ENCODE measurements at places on chromosomes 6 and 20.

- no peak for DNase-seq
Observed at GRCh38 chr6:97621111-97621510, 338.1 kb upstream of the MMS22L start.

DNA sequence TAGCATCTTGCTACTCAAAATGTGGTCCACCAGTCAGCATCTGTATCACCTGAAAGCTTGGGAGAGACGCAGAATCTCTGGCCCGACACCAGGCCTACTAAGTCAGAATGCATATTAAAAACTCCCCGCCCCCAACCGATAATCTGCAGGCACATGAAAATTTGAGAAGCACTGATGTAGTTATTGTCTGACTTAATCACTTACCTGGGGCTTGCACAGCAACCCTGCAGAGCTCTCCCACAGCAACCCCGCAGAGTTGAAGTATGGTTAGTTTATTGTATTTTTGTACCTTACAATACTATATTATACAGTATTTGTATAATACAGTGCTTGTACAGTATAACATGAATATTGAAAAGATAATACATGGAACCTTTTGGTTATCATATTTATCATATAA lies 53.7 kb downstream of the KLHL31 start:
- no peak for DNase-seq

GRCh38 chr6:159359581-159360297 lies 190.5 kb downstream of the FNDC1 start:
- DNase-seq = no peak

DNA sequence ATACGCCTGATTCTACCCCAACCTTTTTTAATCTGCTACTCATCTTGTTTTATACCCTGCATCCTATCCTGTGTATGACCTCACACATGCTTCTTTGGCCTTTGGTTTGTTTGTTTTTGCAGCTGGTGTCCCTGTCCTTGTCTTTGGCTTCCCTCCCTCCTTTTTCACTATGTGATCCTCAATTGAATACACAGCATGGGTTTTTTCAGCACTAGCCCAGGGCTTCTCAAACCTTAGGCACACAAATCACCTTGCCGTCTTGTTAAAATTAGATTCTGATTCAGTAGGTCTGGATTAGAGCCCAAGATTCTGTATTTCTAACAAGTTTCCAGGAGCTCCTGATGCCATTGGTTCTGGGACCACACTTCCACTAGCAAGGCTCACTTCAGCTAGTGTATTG lies 321.5 kb upstream of the MAN1A1 start:
- DNase-seq = no peak

GRCh38 chr6:150490586-150490985 lies 109.1 kb upstream of the PLEKHG1 start:
- DNase-seq = no peak

DNA sequence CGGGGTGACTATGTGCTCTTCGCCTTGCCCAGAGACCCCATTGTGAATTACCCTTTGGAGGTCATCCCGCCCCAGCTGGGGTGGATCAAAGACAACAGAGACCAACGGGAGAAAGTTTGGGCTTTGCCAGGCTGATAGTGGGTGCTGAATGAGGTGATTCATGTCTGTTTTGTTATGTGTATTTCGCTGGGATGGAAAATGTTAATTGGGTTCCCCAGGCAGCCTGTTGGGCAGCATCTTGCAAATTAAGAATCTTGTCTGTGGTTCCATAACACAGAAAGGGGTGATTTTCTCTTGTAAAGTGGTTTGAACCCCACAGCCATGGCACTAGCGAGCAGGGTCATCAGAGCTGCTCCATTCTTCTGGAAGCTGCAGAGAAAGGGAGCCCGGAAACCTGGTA lies 63.1 kb upstream of the UNC93A start:
- DNase-seq = no peak

GRCh38 chr6:122472022-122472340 lies 374 bp upstream of the SERINC1 start:
- no peak for DNase-seq

GRCh38 chr6:33251395-33252012 lies 20.2 kb downstream of the VPS52 start:
- no peak for DNase-seq

DNA sequence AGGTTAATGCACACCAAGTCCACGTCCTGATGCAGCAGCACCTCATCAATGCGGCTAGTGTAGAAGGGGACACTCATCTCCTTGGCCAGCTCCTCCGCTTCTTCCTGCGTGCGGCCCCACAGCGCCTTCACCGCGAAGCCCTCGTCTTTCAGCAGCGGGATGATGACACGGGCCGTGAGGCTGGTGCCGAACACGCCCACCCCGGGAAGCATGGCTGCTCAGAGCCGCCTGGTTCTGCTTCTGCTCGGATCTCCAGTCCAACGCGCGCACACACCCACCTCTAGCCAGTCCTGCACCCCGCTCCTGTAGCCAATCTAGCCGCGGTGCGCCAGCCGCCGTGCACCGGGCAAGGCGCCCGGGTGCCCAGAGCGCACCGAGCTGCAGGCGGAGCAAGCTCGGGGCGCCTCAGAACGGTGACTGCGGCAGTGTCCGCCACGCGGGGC lies 700 bp downstream of the GFOD1 start:
- DNase-seq = peak; percentile 27

DNA sequence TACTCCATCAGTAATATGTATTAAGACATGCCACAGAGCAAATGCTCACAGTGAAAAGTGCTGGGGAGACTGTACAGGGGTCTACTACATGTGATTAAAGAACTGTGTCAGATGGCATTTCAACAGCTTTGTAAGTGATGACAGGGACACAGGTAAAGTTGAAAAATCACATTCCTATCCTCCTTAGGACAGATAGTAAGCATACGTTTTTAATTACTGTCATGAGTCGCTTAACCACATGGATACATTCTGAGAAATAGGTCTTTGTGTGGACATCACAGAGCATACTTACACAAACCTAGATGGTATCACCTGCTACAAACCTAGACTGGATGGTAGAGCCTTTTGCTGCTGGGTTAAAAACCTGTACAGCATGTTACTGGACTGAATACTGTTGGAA lies 645.8 kb upstream of the AGPAT4 start:
- no peak for DNase-seq

DNA sequence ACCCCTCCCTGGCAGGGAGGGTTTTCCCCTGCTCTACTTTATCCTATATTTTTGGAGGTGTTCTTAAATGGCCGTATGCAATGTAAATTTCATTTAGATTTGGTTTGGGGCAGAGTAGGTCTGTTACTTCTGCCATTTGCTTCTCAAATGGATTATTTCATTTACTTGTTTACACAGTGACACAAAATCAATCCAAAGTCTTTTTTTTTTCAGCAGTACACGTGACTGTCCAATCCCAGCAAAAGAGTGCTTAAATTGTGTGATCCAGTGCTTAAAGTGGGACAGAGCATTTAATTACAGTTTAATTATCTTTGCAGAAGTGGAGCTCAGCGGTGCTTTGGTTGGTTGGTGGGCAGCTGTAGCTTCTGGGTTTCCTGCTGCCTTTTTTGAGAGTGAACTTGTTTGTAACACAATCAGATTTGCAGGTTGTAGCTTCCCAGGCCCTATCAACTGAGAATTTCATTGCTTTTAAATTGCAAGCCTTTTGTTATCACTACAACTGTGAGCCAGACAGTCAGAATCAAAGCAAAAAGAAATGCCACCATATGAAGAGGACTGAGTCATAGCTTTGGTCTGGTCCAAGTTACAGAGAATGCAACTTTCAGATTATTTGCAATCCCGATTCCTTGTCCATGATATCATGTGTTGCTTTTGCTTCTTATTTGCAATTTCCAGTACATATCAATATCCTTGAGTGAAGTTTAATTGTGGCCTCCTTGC lies 216.9 kb downstream of the DOK5 start:
- no peak for DNase-seq

GRCh38 chr6:159981403-159982245 lies 12.7 kb downstream of the IGF2R start:
- no peak for DNase-seq

GRCh38 chr6:143396497-143397226 lies 53.8 kb downstream of the ADAT2 start:
- no peak for DNase-seq

GRCh38 chr6:17042422-17043147 lies 59.3 kb upstream of the STMND1 start:
- DNase-seq = no peak

- DNase-seq = no peak
Observed at GRCh38 chr6:122747573-122747972, 31.9 kb upstream of the FABP7 start.

DNA sequence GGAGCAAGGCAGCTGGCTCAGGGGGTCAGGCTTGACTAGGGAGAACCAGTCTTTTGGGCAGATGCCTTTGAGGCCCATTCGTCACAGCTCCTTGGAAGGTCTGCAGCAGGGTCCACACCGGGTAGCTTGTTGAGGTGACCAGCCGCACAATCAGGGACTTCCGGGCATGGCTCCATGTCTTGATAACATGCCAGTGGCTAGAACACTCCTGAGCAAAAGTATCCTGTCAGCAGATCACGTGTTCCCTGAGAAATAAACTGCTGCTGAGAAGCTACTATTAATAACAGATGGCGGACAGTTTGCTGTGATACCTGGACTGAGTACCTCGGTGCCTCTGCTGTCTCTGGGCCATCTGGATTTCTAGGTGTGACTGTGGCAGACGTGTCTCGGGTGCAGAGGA lies 235.9 kb downstream of the PRKN start:
- no peak for DNase-seq

GRCh38 chr6:54913211-54913610 lies 66.6 kb downstream of the FAM83B start:
- DNase-seq = no peak

- no peak for DNase-seq
Observed at GRCh38 chr20:17666481-17666880, 15.6 kb downstream of the RRBP1 start.

DNA sequence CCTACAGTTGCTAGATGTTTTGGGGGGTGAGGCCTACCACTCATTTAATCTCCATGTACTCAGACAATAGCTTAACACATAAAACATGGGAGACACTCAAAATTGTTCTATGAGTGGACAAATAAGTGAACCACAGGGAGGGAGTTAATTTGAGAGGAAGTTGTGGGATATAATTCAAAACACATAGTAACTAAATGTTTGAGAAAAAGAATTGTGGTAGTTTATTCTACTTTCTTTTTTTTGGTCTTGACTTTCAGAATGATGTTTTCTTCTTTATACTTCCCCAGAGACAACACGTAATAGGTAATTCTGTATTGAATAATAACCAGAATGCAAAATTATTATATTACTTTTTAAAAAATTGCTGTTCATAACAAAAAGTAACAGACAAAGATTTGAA lies 453.8 kb downstream of the RFPL4B start:
- DNase-seq = no peak

GRCh38 chr20:58173091-58173490 lies 55.4 kb downstream of the ANKRD60 start:
- DNase-seq = no peak

GRCh38 chr6:112743323-112743722 lies 396.2 kb downstream of the RFPL4B start:
- no peak for DNase-seq

- no peak for DNase-seq
Observed at GRCh38 chr6:146553377-146554135, 9.9 kb downstream of the RAB32 start.

- DNase-seq = no peak
Observed at GRCh38 chr6:136031982-136032381, 180.5 kb downstream of the PDE7B start.

GRCh38 chr6:44662461-44663121 lies 275.1 kb downstream of the CDC5L start:
- DNase-seq = no peak

DNA sequence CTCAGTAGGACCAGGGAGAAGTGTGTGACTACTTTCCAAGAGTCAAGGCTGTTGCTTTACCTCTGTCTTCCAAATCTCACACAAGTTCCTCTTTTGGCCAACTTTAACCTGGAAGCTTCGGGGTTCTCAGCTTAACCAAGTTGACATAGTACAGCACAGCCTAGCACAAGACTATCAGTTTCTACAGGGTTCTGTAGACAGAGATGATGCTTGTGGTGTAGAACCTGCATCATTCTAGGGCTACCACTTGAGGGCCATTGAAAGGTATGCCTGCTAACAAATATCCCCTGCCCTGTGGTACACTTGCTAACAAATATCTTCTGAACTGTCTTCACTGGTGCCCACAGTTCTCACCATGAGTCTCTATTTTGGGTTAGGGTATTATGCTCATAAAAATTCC lies 62.0 kb upstream of the MAP3K7 start:
- DNase-seq = no peak

- DNase-seq = no peak
Observed at GRCh38 chr20:63067721-63068560, 61.2 kb upstream of the BHLHE23 start.

DNA sequence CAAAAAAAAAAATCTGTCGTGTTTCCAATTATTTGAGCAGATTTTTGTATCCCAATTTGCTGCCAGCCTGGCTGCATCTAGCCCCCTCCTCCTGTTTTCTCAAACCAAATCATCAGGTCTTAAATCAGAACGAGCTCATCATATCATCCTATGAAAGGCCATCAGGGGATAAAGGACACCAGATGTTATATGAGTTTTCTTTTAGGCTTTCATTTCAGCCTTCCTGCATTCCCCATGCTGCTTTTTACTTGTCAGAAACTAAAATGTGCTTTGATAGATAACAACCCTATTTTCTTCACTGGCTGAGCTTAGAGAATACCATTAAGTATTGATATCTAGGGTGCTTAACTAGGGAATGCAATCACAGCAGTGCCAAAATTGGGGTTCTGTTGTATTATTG lies 968.4 kb upstream of the SLC35B3 start:
- no peak for DNase-seq

GRCh38 chr20:32448306-32449056 lies 90.3 kb downstream of the ASXL1 start:
- no peak for DNase-seq

- no peak for DNase-seq
Observed at GRCh38 chr6:39945626-39946025, 11.4 kb upstream of the MOCS1 start.

DNA sequence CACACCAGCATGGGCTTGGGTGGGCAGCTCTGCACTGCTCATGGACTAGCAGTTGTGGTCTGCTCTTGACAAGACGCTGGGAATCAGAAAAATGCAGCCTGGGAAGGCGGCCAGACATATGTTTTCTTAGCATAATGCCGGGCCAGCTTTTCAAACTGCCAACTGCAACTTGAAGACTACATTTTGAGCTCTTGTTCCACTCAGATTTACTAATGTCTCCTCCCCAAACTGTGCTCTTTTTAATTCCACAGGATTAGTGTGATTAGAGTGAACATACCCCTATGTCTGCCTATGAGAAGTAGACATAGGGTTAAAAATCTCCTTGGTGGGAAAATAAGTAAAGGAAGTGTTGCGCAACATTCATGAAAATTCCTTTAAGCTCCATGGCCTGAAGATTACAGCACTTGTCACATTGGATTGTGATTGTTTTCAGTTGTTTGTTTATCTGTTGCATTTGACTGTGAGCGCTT lies 5.3 kb upstream of the FNDC1 start:
- DNase-seq = no peak

GRCh38 chr6:124962639-124963415 lies 590 bp downstream of the RNF217 start:
- peak; percentile 29 for DNase-seq

- DNase-seq = no peak
Observed at GRCh38 chr20:95215-95614, 7.7 kb downstream of the DEFB125 start.

- DNase-seq = no peak
Observed at GRCh38 chr6:44966449-44967092, 361.6 kb upstream of the RUNX2 start.

GRCh38 chr20:15561707-15562404 lies 1011.4 kb downstream of the KIF16B start:
- no peak for DNase-seq

Measured in neural crest cell (in vitro differentiated cells).